ENCODE measurements at places on chromosomes 13 and 19. TPM values are rescaled to one million over a fixed set of nuclear protein-coding genes. Genes with fewer than 3 reads are reported as not detected.
A peak's percentile ranks its signal among the peaks of the same experiment; 100 is the strongest.

Gene CCNA1
- total RNA-seq, result 0.37 TPM

DNA sequence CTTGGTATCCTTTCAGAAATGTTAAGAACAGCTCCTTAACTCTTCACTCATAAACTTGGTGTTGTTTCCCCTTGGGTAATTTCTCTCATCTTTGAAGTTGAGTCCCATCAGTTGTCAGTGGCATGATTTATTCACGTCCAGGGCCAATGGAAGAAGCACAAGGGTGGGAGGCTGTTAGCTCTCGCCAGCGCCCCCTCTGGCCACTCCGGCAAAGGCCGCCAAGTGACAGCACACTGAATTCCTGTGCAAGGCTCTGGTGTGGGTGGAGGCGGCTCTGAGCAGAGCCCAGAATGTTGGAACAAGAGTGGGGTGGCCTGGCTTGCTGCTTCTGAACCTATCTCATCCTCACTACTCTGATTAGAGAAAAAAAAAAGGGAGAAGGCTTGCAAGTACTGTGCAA is 13.1 kb upstream of the MEDAG start:
- DNase-seq, result no peak

- DNase-seq, result peak; percentile 7
These were observed 472.1 kb downstream of the DIAPH3 start for GRCh38 chr13:59691501-59692066.

GRCh38 chr13:74465271-74465670 is 331.1 kb upstream of the KLF12 start:
- DNase-seq, result no peak

DNA sequence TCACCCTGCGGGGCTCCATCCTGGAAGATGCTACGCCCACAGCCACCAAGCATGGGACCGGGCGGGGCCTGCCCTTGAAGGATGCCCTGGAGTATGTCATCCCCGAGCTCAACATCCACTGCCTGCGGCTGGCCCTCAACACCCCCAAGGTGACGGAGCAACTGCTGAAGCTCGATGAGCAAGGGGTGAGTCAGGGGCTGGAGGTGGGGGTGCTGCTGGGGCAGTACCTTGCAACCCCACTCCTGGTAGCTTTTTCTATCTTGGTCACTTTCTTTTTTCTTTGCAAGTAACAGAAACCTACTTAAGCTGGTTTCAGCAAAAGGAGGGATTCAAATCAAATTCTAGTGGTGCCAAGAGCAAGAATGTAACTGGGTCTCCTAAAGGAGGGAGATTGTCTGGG is 124.1 kb downstream of the DPF1 start:
- no peak for DNase-seq

Measured in endothelial cell of umbilical vein (primary cell).